NCI-H187 (cell line): ENCODE measurements at places on chromosomes 2 and 18.

DNA sequence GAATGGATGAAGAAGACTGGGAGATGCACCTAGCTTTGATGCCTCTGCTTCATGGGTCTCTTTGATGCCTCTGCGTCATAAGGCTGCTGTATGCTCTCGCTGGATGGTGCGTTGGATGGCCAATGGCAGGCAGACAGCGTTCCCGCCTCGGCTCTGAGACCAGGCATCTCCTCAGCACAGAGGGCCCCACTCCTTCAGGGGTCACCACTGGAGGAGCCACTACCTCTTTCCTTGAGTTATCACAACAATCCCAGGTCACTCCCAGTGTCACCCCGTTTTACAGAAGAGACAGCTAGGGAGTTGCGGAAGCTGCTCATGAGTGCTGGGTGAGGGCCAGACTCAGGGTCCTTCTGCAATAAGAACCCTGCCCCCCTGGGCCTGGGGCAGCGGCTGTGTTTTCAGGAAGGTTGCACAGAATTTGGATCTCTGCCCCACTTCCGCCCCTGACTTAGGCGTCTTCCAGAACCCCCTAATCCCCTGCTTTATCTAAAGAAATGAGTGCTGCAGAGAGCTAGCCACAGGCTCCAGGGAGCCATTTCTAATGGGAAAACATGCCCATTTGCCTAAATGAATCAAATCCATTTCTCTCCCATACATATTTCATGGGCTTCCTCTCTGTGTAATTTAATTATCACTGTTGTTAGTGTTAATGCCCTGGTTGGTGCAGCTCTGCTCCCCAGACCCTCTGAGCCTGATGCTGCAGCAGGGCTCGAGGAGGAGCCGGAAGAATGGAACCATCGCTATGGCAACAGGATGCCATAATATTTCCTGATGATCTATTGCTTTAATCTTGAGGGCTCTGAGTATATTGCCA is 131.8 kb upstream of the HS6ST1 start:
- no peak for DNase-seq

DNA sequence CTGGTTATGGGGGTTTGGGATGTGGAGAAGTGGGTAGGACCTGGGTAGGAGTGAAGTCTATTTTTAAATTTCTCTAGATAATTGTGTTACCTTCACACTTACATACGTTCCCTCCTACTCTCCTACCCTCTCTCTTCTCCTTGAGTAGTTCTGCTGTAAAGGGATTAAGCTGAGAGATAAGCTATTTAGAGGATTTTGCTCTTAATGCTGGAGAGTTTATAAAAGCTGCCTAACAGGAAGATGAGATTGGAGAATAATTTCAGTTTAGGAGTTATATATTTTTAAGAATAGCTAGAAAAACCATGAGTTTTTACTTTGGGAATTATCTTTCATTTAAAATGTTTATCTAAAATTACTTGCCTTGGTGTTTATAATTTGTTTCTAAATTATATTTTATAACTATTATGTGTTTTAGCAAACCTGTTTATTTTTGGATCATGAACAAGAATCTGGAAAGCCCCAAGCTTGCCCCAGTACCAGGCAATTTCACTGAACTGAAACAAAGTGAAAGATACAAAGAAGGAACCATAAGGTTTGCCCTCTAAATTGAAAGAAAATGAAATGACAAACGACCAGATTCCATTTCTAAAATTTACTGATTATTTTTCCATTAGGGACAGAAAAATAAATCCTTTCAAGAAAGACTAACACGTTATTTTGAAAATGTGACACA is 101.5 kb downstream of the ZNF532 start:
- no peak for DNase-seq

DNA sequence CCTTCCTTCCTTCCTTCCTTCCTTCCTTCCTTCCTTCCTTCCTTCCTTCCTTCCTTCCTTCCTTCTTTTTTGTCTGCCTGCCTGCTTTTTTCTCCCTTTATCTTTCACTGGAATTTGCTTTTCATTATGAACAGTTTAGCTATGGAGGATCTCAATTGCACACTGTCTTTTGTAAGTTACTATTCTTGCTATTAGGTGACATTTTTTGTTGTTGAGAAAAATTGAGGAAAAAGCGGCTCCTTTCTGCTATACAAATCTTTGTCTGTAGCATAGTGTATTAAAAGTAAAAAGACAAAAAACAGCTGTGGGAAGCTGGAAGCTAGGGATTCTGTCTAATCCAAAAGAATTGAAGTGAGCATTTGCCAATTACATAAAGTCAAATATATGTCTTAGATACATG is 448.7 kb downstream of the DCDC2C start:
- DNase-seq: no peak

- no peak for DNase-seq
Measured at GRCh38 chr18:5159080-5159479, 38.0 kb downstream of the AKAIN1 start.

DNA sequence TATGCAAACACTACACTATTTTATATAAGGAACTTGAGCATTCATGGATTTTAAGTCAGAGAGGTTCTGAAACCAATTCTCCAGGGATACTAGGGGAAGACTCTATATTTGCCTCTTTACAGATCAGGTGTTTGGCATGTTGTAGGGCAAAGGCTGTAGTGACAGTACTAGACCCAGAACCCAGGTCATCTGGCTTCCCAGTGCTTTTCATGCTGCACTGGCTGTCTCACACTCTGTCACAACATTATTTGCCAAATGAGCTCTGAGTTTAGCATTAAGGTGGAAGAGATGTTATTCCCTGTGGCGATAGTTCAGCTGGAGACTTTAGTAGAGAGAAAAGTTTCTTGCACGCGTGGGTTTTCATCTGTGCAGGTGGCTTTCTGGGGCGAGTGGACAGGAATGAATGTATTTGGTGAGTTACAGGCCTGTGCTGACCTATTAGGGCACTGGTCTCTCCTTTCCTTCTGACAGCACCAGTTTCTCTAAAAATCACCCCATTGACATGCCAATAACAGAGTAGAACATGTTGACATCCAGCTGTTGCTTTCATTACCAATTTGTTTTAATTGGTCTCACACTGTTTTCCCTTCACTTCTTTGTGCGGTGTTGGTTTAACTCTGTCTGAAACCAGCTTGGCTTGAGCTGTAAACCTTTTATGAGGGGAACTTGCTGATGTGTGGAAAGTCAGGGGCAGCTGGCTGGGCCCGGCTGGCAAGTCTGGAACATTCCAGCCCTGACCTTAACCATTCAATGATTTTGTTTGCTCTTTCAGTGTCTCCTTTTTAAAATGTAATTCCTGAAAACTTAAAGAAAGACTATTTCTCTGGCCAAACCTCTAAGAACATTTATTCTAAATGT is 643.0 kb upstream of the FAM98A start:
- DNase-seq: no peak

DNA sequence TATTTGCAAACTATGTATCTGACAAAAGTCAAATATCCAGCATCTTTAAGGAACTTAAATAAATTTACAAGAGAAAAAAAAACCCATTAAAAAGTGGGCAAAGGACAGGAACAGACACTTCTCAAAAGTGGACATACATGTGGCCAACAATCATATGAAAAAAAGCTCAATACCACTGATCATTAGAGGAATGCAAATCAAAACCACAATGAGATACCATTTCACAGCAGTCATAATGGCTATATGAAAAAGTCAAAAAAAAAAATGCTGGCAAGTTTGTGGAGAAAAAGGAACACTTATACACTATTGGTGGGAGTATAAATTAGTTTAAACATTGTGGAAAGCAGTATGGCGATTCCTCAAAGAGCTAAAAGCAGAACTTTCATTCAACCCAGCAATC is 130.3 kb upstream of the LHCGR start:
- no peak for DNase-seq
